ENCODE measurements at places on chromosomes 5 and 9.
A peak's percentile ranks its signal among the peaks of the same experiment; 100 is the strongest.

GRCh38 chr9:77457916-77458592 is 190.1 kb downstream of the GNA14 start:
- no peak for DNase-seq

GRCh38 chr5:77210091-77210963 is at the start of gene PDE8B:
Gene PDE8B, plus strand, starts transcription at chr5:77210680. Its CDS starts 246 bp downstream, at chr5:77210926.
- no peak for DNase-seq

DNA sequence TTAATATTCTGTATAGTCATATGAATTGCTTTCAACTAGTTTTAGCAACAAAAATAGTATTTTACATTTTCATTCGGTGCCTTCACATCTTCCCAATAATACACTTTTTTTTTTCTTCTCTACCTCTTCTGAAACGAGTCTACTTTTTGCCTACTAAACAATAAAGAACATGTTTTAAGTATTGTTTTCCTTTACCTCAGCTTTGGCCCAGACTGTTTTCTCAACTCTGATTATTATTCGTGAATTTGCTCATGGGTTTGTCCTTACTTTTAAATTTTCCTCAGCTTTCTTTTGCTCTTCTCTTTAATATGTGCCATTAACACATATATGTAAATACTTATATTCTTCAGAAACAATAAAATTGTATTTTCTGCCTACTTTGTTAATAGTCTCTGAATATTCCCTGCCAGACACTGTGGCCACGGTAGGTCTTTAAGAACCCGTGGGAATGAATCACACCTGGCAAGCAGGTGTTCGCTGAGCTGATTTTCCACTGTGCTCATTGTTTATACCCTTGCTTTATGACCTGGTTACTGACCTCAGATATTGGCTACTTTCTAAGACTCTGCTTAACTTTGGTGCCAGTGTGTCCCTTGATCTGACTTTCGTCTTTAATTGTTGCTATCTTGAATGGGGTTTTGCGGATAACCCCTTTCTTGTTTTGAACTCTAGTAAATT is 49.1 kb downstream of the FAM170A start:
- no peak for DNase-seq

DNA sequence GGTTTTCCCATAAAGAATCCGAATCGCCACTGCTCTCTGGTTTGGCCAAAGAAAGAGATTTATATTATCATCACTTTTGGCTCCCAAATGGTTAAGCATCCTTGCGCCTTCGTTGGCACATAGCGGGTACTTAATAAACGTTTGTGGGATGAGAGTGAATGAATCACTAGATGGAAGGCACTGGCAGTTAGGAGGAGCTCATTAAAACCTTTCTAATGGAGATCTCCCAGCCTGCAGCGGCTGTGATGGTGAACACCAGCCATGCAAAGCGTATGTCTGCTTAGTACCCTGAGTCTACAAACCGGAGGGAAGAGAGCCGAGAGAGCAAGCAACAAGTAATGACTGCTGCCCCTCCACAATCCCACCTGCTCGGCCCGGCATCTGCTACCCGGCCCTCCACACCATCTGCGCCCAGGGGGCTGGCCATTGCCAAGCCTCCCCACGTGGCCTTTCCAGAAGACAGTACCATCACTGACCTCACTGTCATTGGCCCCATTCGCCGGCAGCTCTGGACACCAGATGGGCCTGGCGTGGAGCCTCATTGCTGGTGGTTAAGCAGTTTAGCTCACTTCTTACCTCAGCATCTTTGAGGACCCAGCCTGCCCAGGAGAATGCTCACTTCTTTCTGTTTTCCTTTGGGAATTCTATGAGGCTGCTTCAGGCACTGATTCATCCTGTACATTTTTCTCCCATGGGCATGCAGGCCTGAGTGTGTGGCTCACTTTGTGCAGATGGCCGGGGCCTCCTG is 39.3 kb upstream of the ANKRD33B start:
- peak; percentile 97 for DNase-seq

- DNase-seq = no peak
Measured at GRCh38 chr9:4714266-4715016, 26.6 kb downstream of the AK3 start.

DNA sequence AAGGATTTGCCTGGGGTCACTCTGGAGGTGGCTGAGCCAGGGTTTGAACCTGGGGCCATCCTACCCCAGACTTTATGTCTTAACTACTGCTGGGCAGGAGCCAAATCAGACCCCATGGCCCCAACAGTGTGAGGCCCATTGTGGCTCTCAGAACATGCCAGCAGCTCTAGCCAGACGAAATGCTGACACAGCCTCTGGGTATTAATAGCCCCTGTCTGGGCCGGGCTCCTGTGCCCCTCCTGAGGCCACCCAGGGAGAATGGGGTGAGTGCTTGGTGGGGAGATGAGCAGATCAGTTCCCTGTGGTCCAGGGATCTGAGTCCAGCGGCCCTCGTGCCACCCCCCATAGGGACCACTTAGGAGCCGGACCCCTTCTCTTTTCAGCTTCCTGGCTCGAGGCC is 2.2 kb upstream of the PLPP7 start:
- no peak for DNase-seq

DNA sequence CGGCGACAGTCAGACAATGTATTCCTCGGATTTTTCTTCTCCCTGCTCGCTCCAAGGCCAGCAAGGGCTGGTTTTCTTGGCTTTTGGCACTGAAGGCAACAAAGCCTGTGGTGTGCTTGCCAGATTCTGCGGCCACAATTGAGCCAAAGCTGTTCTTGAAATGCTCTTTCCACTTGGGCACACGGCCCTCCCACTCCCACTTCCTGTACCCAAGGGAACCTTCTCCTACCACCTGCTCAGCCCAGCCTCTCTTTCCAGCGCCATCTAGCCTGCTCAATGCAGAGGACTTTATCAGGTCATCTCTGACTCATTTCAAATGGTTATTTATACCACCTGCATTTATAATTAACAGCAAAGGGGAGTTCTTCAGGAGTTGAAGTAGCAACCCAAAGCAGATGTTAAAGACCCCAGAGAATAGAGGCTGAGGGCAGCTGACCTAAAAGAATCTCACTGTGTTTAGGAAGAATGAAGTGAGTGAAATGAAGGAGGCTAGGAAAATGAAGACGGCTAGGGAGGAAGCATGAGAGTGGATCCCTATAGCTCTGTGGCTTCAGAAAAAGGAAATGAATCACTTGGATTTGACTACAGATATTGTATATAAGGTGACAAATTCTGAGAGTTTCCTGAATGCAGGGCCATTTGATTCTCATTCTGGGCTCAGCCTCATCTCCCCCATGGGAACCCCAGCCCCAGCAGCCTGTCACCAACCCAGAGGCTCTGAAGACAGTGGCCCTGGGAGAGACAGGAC is 439.0 kb downstream of the ENC1 start:
- DNase-seq = peak; percentile 42

DNA sequence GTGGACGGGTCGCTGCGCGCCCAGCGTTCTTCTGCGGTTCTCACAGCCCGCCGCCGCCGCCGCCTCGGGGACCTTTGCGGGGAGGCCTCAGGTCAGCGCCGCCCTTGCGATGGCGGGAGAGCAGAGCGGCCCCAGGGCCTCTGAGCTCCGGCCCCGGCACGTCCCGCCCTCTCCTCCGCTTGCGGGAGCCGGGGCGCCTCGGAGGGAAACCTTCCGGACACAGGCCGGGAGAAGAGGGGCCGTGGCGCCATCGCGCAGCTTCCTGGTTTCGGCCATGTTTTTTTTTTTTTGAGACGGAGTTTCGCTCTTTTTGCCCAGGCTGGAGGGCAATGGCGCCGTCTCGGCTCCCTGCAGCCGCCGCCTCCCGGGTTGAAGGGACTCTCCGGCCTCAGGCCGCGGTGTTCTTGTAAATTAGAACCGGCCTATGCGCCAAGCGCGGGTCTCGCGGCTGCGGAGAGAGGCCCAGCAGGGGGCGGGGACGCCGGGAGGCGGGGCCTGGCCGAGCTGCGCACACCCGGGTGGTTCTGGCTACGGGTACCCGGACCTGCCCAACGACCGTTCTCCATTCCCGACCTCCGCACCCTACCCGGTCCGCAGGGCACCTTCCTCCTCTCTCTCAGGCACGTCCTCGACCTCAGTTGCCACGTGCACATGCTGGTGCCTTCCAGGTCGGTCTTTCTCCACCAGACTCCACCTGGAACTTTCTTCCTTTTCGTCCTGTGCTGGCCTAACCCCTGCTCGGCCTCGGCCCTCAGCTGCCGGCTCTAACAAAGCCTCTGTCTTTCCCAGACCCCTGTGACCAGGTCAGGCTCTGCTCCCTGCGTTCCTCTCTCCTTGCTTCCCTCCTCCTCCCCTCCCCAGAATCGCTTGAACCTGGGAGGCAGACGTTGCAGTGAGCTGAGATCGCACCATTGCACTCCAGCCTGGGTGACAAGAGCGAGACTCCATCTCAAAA is 28.8 kb upstream of the MGAT1 start:
- peak; percentile 37 for DNase-seq

DNA sequence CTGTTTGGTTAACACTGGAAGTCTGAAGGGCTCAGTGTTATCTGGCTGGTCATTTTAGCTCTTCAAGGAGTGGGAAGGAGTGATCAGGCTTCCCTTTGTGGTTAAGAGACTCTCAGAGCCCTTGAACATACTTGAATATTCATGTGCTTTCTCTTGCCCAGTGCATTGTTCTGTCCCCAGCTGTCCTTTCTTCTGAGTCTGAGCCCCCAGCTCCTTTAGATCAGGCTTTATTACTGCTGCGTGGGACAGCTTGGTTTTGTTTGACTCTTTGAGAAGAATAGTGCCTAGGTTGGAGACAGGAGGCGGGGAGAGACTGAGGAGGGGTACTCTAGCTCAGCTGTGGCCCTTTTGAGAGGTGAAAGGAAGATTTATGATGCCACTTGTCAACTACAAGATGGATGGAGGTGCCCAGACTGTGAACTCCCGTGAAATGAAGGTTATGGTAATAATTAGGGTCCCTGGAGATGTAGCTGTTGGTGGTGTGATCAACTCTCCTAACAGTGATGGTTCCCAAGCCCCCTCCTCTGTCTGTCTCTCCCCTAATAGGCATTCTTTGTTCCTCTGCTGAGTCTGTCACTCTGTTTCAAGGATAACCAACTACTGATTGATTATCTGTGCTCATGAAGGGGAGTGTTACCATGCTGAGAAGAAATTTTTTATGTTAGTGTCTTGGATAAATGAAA is 83.1 kb upstream of the GLRA1 start:
- DNase-seq = no peak

DNA sequence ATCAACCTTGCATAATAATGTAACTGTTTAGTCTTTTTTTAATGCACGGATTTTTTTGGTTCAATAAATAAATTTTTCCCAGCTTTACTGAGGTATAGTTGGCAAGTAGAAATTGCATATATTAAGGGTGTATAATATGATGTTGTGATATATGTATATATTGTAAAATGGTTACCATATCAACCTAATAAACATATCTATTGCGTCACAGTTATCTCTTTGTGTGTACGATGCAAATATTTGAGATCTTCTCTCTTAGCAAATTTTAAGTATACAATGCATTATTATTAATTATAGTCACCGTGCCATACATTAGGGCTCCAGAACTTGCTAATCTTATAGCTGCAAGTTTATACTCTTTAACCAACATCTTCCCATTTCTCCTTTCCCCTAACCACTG is 57.2 kb upstream of the TMEM161B start:
- DNase-seq = no peak

- DNase-seq = no peak
Measured at GRCh38 chr9:114181607-114182409, 26.5 kb downstream of the COL27A1 start.

DNA sequence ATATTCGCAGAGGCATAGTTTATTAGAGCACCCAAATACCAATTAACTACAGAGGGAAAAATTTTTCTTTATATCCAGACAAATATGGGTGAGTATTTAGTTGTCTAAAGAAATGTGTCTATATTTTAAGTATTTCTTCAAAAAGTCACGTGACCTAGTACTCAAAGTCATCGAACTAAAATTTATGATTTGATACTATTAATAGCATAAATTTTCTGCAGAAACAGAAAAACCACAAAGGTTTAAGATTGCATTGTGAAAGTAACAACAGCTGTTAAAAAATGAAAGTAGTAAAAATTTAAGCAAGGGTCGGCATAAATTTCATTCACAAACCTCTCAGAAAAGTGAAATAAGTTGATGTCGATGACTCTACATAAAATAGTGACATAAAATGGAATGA is 323.9 kb upstream of the RORB start:
- DNase-seq = no peak

GRCh38 chr9:134597041-134597913 is 44.3 kb upstream of the COL5A1 start:
- DNase-seq = no peak

- DNase-seq = no peak
Measured at GRCh38 chr9:124884376-124884775, 22.4 kb downstream of the ARPC5L start.

GRCh38 chr9:107036367-107036766 is 173.4 kb downstream of the ZNF462 start:
- no peak for DNase-seq

GRCh38 chr9:89956331-89956730 is 351.5 kb downstream of the GADD45G start:
- no peak for DNase-seq

DNA sequence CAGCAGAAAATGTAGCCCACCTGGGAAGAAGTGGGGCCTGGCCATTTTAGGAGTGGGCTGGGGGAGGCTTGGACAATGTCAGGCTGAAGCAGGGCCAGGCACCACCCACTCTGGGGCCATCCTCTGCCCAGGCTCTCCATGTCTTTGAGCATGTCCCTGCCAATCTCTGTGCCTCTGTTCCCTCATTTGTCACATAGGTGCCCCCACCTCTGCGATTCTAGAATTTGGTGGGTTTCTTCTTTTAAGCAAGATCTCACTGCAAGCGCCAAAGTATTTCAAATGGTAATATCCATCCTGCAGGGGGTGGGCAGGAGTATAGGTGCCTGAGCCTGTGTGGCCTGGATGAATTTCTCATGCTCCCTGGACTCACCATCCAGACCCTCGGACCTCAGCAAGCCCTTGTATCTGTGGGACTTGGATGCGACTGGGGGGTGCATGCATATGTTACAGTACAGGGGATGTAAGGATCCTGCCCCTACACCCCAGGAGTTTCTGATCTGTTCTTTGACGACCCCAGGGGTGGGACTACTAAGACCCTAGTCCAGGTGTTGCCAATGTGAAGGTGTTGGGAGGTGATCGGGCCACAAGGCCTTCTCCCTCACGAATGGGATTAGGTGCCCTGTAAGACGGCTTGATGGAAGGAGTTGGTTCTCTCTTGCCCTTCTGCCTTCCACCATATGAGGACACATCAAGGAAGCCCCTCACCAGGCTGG is 4.3 kb downstream of the CD74 start:
- no peak for DNase-seq

DNA sequence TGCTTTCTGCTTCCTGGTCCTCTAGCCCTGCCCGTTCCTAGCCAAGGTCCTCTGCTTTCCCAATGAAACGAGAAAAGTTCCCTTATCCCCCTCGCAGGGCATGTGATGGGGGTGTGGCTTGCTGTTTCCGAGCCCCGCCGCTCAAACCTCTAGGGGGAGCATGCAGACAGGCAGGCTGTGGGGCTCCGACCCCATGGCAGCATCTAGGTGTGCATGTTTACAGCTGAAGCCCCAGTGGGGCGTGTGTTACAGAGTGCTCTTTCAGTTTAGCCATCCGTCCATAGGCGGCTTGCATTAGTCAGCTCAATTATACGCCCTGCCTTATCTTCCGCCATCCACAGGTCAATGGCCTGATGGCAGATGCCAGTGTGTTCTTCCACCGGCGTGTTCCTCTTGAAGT is 48.3 kb upstream of the SPATA31E1 start:
- DNase-seq = no peak

Measured in HS-5 (cell line).